HAP-1 (cell line): ENCODE measurements at places on chromosomes 5 and 9.

DNA sequence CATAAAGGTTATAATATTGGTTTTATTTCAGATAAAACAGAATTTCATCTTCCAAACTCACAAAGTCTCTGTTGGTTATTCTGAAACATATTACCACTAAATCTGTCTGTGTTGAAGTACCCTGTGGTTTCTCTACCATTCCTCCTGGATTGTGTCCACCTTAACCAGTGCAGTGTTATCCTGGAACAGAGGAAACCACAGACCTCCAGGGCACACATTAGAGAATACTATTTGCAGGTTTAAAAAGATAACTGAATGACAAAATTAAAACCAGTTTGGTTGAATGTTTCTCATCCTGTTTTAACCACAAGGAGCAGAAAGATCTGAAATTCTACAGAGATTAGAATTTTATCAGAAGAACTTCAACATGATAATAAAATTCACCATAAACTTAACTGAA is 251.8 kb downstream of the CWC27 start:
- DNase-seq, result no peak

GRCh38 chr5:141487131-141487530 is 1.8 kb upstream of the PCDHGC5 start:
- DNase-seq, result no peak

GRCh38 chr9:130630071-130630450 is 34.3 kb upstream of the PRDM12 start:
- DNase-seq, result no peak

- no peak for DNase-seq
These were observed 282.9 kb downstream of the ARHGEF28 start for GRCh38 chr5:73908846-73909245.

- no peak for DNase-seq
These were observed 21.1 kb downstream of the HMGXB3 start for GRCh38 chr5:150021491-150022157.
